ENCODE measurements at places on chromosomes 1 and 21.

DNA sequence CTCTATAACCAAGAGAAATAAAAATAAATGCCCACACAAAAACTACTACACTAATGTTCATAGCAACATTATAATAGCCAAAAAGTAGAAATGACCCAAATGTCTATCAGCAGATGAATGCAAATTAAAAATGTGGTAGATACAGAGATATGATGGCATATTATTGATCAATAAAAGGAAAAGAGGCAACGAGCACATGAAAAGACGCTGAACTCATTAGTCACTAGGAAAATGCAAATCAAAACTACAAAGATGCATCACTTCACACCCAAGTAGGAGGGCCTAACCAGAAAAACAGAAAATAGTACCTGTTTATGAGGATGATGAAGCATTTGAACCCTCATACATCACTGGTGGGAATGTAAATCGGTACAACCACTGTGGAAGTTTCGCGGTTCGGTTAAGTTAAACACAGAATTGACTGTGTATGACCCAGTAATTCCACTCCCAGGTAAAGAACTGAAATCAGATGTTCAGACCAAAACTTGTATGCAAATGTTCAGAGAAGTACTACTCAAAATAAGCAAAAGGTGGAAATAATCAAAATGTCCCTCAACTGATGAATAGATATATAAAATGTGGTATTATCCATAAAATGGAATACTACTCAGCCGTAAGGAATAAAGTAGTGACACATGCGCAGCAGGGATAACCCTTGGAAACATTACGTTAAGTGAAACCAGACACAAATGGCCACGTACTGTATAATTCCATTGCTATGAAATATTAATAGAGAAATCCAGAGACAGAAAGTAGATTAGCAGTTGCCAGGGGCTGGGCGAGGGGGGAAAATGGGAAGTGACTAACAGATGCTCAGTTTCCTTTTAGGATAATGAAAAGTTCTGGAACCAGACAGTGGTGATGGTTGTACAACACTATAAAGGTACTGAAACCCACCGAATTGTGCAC is 3.1 kb downstream of the USP48 start:
- DNase-seq: no peak

- DNase-seq: no peak
These were observed 273.0 kb upstream of the NFIA start for GRCh38 chr1:60809204-60809980.

- DNase-seq: no peak
These were observed 184.2 kb upstream of the USP24 start for GRCh38 chr1:55399346-55399745.

- DNase-seq: no peak
These were observed 49.7 kb downstream of the KCNC4 start for GRCh38 chr1:110259770-110260169.

DNA sequence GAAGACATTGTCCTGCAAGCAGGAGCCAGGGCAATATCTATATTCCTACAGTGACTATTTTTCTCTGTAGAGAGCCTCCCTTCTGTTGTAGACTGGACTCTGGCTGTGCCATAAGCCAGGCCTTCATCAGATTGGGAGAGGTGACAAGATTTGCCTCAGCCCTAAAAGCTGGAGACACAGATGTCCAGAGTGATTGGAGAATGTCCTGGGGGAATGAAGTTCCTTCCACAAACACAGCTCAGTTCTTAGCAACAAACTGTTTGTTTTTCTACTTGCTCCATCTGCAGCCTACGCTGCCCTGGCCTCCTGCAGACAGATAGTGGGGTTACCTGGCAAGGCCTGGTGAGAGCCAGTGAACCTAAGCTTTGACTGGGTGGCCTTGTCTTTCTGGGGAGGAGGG is 29.9 kb upstream of the SNX27 start:
- DNase-seq: no peak

GRCh38 chr1:115326419-115326818 is 11.6 kb downstream of the NGF start:
- no peak for DNase-seq

DNA sequence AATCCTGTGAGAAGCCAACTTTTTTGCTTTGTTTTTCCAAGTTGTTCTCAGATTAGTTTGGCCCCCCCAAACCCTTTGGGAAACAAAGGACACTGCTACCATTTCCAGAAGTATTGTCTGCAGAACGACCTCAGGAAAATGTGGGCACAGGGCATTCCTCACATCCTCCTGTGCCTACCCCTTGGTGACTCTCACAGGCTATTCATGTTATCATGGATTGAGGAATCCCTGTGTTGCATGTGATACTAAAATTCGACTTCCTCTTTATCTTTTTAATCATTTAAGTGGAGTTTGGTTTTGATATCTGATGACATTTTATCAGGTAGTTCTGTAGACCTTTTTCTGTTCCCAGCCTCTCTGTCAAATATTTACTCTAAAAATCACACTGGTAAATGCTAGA is 184.5 kb downstream of the FASLG start:
- DNase-seq: no peak

All from NCI-H2081 treated with DMSO at 0.1 percent for 48 hours (cell line).